ENCODE measurements at places on chromosomes 5 and 9.

DNA sequence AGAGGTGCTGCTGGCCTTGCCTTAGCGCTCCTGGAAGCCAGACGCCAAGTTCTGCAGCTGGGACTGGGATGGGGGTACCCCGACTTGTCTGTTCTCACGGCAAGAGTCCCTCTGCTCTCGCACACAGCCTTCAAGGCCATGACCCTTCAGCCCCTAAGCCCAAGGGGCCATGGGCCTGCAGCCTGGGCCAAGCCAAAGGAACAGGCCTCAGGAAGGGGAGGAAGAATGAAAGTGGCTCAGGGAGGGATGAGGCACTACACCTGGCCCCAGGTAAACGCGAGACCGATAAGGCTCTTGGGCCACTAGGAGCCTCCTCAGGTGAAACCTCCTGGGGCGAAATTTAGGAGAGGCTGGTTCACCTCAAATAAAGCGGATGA lies 3.9 kb downstream of the EBF1 start:
- DNase-seq, result no peak

- DNase-seq, result no peak
Measured at GRCh38 chr5:134792286-134792685, 33.7 kb downstream of the DDX46 start.

DNA sequence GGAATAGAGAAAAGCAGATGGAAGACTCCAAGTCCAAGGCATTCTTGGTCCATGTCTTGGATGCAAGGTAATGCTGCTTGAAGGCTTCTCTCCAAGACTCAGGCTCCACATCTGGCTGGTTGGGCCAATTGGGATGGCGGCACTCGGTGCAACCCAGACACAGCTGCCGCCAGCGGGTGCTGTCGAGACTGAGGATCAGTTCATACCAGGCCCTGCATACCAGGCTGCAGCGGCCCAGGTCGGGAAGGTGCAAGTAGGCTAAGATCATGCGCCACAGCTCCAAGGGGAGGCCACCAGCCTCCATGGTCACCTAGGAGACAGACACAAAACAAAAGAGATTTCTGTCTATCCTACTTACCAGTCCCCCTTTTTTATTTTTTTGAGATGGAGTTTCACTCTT lies 34.7 kb downstream of the FBXO10 start:
- DNase-seq, result no peak

DNA sequence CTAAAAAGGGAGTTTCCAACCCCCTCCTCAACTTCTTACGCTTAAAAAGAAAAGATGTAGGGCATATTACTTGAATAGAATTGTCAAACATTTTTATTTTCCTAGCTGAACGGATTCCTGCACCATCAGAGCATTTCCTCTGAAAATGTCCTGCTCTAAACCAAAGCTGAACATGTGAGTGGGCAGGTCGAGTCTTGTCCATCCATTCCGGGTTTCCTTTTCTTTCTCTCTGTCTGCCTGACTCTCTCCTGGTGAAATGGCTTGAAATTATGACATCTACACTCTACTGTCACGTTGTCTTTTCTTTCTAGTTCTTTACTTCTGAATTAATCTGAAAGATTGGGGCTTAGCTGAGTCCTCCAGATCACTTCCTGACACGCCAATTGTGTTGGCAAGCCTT lies 39.2 kb upstream of the PTPN3 start:
- no peak for DNase-seq

DNA sequence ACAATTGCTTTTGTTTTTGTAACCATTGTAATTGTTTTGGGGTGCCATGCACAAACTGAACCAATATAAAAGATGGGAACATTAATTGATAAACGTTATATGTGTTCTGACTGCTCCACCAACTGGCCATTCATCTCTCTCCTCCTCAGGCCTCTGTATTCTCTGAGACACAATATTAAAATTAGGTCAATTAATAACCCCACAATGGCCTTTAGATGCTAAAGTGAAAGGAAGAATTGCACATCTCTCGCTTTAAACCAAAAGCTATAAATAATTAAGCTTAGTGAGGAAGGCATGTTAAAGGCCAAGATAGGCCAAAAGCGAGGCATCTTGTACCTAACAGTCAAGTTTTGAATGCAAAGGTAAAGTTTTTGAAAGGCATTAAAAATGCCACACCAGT lies 448.4 kb upstream of the ITGA1 start:
- DNase-seq, result no peak

- no peak for DNase-seq
Measured at GRCh38 chr5:2186472-2187015, 303.8 kb upstream of the IRX4 start.

DNA sequence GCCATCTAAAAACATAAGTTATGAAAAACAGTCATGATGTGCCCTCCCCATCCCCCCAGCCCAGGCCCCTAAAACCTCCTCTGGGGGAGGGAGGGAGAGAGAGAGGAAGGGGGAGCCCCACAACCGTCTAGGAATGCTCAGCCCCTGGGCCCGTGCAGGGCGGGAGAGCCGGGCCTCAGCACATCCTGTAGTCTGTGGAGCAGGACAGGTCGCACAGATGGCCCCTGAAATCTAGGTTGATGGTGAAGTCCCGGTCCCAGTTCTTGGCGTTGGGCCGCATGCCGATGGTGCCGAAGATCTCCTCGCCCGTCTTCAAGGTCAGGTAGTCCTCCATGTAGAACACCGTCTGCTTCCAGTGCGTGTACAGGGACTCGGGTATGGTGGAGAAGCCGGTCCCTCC lies 38.1 kb downstream of the RAB24 start:
- no peak for DNase-seq

DNA sequence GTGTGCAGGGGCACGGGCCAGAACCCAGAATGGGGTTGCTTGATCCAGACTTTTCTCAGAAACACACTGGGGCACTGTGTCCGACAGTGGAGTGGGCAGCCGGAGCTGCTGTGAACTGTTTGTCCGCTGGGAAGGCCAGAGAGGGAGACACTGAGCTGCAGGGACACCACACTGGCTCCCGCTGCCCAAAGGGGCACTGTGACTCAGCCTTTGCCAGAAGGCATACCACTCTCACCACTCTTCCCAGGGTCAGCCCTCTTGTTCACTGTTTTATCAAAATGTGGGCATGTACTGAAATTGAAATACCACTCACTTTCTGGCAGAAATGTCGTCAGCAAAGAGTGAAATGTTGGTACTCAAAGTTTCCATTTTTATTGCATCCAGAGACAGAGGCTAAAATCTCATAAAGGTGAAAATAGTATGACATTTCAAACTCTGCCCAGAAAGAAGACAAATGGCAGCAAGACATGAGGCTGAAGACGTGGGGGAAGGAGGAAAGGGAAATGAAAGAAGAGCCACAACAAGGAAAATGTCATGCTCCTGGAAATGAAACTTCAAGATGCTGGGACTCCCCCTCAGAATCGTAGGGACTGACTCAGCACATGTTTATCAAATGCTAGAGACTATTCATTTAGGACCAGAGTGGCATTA lies 4.5 kb upstream of the IL7R start:
- no peak for DNase-seq

GRCh38 chr9:5445886-5446285 lies 4.5 kb upstream of the CD274 start:
- no peak for DNase-seq

- DNase-seq, result no peak
Measured at GRCh38 chr9:78064075-78064474, 32.5 kb upstream of the GNAQ start.

DNA sequence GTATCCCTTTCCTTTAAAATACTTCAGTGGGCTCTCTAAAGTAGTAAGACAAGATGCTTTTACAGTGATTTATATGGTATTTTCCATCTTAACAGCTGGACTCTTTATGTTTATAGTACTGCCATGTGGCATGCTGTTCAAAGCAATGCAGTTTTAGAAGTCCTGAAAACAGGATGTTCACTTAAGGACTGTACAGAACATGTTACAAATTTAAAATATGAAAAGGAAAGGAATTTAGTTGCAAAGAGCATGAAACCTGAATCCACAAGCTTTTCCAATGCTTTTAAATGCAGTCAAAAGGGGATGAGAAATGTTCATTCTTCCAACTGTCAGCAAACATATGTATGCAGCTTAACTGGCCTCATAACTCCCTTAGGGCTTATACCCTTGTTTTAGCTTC lies 580.2 kb downstream of the EFNA5 start:
- no peak for DNase-seq

DNA sequence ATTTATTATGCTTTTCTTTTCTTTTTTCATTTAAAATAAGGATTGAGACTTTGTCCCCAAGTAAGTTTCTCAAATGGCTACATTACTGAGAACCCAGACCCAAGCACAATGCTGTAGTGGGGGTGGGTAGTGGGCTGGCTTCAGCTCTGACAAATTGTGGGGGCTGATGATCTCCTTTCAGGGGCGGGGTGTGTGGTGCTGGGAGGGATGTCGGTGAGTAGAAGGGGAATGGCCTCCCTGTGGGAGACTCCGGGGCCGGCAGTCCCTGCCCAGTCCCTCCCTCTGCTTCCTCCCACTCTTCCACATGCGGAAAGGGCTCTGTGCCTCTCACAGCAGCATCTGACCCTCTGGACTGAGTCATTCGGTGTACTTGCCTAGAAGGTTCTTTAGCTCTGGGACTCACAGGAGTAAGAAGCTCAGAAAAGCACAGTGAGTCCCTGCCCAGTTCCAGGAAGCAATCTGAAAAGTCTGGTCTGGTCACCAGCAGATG lies 14.3 kb downstream of the CD180 start:
- no peak for DNase-seq

DNA sequence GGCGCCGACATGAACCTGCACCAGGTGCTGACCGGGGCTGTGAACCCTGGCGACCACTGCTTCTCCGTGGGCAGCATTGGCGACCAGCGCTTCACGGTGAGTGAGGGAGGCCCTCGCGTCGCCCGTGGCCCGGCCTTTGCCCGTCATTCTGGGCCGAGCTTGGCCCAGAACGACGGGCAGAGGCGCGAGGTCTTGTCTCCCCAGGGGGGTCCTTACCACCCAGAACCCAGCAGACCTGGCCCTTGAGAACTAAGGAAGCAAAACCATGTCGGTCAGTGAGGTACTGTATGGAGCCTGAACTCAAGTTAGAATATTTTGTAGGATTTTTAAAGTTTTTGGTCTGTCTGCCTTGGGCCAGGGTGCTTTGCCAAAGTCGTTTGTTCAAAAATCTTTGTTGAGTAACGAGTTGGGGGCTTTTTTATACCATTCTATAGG lies 691 bp downstream of the DMXL1 start:
- DNase-seq, result no peak

GRCh38 chr5:9099689-9100088 lies 446.2 kb downstream of the SEMA5A start:
- no peak for DNase-seq

GRCh38 chr5:68954618-68954910 lies 139.2 kb upstream of the SLC30A5 start:
- DNase-seq, result no peak

- DNase-seq, result no peak
Measured at GRCh38 chr9:35508069-35508468, 18.2 kb downstream of the RUSC2 start.

DNA sequence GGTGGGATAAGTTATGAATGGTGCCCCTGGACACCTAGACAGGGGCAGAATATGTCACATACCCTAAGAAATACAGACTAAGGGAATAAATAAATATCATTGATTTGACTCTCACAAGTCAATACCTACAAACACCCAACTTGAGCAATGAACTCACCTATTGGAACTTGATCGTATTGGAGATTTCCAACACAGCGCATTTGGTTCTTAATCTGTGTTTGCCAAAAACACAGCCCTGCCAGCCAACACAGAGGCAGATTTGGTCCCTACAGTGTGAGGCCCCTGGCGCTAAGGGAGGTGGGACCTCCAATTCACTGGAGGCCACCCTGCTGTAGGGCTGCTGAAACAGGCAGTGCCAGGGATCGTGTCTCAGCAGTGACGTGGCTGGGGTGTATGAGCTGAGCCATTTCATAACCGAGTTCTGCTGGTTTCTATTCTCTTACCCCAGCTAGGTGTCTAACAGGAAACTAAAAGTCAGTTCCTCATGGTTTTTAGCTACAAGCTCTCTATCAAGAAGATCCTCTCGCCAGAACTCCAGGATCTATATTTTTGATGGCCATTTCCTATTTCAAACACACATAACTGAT lies 84.5 kb downstream of the SLC1A1 start:
- DNase-seq, result no peak

DNA sequence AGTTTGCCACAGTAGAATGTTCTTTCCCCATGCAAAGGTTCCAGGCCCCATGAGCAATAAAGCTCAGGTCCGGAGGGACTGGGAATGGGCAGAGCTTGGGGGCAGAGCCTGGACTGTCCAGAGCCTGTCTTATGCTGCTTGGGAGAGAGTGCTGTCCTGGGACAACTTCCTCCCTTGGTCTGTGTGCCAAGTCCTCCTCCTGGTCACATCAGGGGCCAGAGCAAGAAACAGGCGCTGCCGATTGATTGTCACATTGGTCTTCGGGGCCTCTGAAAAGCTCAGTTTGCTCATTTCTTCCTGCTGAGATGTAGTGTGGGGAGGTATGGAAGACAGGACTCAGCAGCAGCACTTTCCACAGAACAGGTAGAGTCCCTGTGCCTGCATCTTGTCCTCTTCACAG lies 54.0 kb upstream of the FCN1 start:
- DNase-seq, result no peak

GRCh38 chr9:6218099-6218502 lies 2.5 kb downstream of the IL33 start:
- no peak for DNase-seq

DNA sequence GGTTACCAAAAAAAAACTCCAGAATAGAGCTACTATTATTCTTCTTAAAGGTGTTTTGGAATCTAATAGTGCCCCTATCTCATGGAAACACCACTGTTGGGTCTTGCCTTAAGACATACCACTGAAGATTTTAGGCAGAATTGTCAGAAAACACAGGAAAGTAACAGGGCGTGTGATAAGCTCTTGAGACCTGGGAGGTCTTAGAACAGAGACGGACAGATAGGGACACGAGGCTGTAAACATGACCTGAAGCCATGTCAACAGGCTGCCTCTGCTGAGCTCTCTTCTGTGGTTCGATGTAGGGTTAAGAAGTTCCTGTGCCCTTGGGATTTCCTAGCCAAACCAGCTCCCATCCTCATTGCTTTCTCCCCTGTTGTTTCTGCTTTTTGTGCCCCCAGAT lies 69.3 kb downstream of the CTSL start:
- no peak for DNase-seq

- no peak for DNase-seq
Measured at GRCh38 chr5:128534726-128535125, 3.3 kb downstream of the FBN2 start.

GRCh38 chr5:21807953-21808352 lies 1045.2 kb downstream of the CDH12 start:
- DNase-seq, result no peak

GRCh38 chr9:116264361-116264760 lies 110.8 kb downstream of the PAPPA start:
- no peak for DNase-seq

- DNase-seq, result no peak
Measured at GRCh38 chr5:90518661-90519060, 10.7 kb downstream of the LYSMD3 start.
